ENCODE measurements at places on chromosomes 5 and 9. TPM values are rescaled to one million over a fixed set of nuclear protein-coding genes. Genes with fewer than 3 reads are reported as not detected.

DNA sequence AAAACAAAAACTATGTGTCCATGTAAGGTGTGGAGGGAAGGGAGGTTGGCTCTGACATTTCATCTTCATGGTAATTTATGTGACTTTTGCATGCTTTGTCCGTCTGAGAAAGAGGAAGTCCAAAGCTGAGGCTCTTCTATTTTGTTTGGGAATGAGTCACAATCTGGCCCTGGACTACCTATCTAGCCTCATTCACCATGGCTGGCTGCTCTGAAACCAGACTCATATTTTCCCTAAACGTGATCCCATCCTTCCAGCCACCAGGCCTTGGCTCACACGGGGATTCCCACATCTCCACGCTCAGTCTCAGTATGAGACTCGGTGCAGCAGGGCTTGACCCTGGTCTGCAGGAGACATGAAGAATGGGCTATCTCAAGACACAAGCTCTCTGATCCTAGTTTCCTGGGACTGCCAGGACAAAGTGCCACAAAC, 672.8 kb downstream of the ACTL7B start:
- H3K4me1 ChIP-seq, result no peaks in the 10 kb centered on the region
- no peaks in the 10 kb centered on the region for H3K27me3 ChIP-seq
- H3K36me3 ChIP-seq, result no peaks in the 10 kb centered on the region
- H3K27ac ChIP-seq, result no peak overlapping the region

GRCh38 chr9:115715666-115716065, 437.9 kb upstream of the PAPPA start:
- no peak overlapping the region for H3K4me3 ChIP-seq
- DNase-seq, result no peak
- no peaks in the 10 kb centered on the region for H3K4me1 ChIP-seq
- H3K36me3 ChIP-seq, result no peaks in the 10 kb centered on the region

DNA sequence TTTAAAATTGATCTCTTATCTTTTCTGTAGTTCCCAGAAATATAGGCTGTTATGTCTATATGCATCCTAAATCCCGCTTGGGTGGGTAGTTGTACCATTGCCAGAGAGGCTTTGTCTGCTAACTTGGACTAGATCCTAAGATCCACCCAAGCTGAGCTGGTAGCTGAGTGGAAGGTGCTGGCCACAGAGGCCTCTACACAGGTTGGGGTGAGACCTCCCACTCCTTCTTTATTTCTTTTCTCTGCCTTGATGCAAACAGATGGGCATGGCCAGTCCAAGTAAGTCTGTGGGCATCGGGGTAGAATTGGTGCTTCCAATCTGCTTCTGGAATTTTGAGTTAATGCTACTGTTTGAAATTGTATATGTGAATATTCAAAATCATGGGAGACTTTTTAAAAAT, 14.4 kb upstream of the GADD45G start:
- no peak overlapping the region for H3K27ac ChIP-seq
- H3K36me3 ChIP-seq, result no peaks in the 10 kb centered on the region
- no peak overlapping the region for H3K4me3 ChIP-seq
- H3K27me3 ChIP-seq, result peaks cover 36% of the 10 kb centered on the region
- peaks cover 2% of the 10 kb centered on the region for H3K4me1 ChIP-seq

LCN15 gene
- not detected for total RNA-seq

OR1J2 gene
- not detected for total RNA-seq

DNA sequence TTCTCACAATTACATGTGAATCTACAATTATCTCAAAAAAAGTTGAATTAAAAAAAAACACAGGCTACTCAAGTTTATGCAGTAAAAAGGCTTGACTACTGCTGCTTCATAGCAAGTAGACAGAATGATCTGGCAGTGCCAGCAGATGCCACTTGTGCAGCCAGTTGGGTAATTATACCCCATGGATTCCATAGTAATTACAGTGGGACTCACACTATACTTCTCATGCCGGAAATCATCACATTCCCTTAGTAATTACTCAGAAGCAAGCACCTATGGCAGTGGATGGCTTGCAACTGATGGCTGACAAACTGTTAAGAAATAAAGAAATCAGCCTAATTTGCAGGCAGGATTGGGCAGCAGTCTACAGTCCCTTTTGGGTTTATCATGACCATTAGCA, 463.2 kb upstream of the KLF4 start:
- no peak overlapping the region for H3K4me3 ChIP-seq
- no peaks in the 10 kb centered on the region for H3K27me3 ChIP-seq
- no peak for DNase-seq
- no peak overlapping the region for H3K27ac ChIP-seq
- H3K4me1 ChIP-seq, result no peaks in the 10 kb centered on the region
- H3K36me3 ChIP-seq, result no peaks in the 10 kb centered on the region

DRD1 gene
- not detected for total RNA-seq

- H3K36me3 ChIP-seq, result no peaks in the 10 kb centered on the region
- no peak overlapping the region for H3K4me3 ChIP-seq
- H3K27me3 ChIP-seq, result no peaks in the 10 kb centered on the region
Measured at GRCh38 chr5:11963227-11963626, 59.0 kb upstream of the CTNND2 start.

C9orf152 gene
- total RNA-seq, result not detected

- H3K4me1 ChIP-seq, result no peaks in the 10 kb centered on the region
- DNase-seq, result no peak
- no peak overlapping the region for H3K27ac ChIP-seq
- H3K36me3 ChIP-seq, result no peaks in the 10 kb centered on the region
- no peak overlapping the region for H3K4me3 ChIP-seq
- peaks cover 2% of the 10 kb centered on the region for H3K27me3 ChIP-seq
Measured at GRCh38 chr5:173802670-173803165, 85.4 kb upstream of the CPEB4 start.

EXD3 gene
- 10.9 TPM for total RNA-seq

GRCh38 chr9:104482921-104483570, 21.0 kb upstream of the OR13F1 start:
- H3K4me3 ChIP-seq, result no peak overlapping the region
- no peaks in the 10 kb centered on the region for H3K36me3 ChIP-seq
- H3K27ac ChIP-seq, result no peak overlapping the region
- DNase-seq, result no peak
- no peaks in the 10 kb centered on the region for H3K4me1 ChIP-seq

ACOT12 gene
- total RNA-seq, result not detected

DNA sequence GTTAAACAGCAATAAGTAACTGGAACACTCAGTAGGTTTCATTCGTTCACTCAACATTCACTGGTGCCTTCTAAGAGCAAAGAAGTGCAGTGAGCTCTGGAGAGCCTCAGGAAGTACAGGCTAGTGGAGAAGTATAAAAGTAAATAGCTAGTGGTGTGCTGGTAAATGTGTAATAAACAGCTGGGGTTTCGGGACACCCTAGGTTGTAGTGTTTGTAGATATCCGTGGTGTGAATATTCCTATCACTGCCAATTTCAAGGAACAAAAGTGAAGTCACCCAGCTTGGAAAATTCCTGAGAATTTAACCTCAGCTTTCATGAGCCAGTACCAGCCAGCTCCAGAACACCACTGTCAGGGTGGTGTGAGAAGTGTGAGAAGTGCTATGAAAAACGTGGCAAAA, 75.9 kb downstream of the GABBR2 start:
- no peak overlapping the region for H3K27ac ChIP-seq
- H3K27me3 ChIP-seq, result peaks cover 17% of the 10 kb centered on the region
- H3K4me1 ChIP-seq, result no peaks in the 10 kb centered on the region
- no peak for DNase-seq

GRCh38 chr5:11329679-11330078, 568.6 kb upstream of the DAP start:
- H3K4me3 ChIP-seq, result no peak overlapping the region
- H3K4me1 ChIP-seq, result no peaks in the 10 kb centered on the region
- H3K27me3 ChIP-seq, result no peaks in the 10 kb centered on the region
- no peak overlapping the region for H3K27ac ChIP-seq
- H3K36me3 ChIP-seq, result no peaks in the 10 kb centered on the region
- DNase-seq, result no peak

NUDT2 gene
- total RNA-seq, result 28.9 TPM

Data from activated CD8-positive, alpha-beta T cell treated with anti-CD3 and anti-CD28 coated beads, Interleukin-2, amount 10 ng/mL, durations not matched to agents 7 days and 5 days (primary cell).